ENCODE measurements at places on chromosomes 6 and 20.

GRCh38 chr6:108361312-108361932, 66.6 kb downstream of the AFG1L start:
- peak; percentile 19 for DNase-seq

DNA sequence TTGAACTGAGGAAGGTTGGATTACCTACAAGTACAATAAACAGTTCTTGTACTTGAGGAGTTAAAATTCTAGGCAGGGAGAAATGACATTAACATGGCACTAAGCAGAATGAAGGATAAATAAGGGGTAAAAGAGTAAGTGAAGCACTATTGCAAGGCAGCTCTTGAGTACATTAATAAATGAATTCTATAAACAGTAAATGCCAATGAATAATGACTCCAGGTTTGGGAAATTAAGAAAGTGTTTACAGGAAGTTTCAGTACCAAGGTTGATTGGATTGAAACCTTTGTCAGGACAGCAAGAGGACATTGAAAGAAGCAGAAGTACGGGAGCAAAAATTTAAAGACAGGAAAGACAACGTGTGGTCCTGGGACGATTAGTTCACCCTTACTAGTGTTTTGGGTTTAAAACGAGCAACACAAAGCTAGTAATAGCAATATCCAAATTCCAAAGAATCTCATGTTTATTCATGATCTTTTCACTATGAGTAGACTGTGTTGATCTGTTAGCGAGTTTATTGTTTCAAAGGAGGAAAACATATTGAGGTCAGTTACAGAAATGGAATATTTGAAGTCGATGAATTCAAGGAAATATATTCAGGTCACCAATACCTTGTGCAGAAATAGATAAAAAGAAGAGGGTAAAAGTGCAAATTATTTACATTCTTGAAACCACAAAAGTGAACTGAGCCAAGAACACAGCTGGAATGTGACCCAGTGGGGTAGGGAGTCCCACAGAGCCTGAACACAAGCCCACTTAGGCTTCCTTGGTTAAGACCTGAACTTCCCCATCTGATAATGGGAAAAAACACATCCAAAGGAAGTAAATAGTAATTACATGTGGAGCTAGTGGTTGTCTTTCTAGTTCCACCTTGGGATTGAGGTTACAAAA, 80.8 kb downstream of the MKKS start:
- peak; percentile 59 for DNase-seq

- peak; percentile 98 for DNase-seq
Observed at GRCh38 chr20:41428285-41428684, 61.7 kb upstream of the EMILIN3 start.

GRCh38 chr6:44219053-44219814, 2.5 kb downstream of the MYMX start:
- peak; percentile 63 for DNase-seq

DNA sequence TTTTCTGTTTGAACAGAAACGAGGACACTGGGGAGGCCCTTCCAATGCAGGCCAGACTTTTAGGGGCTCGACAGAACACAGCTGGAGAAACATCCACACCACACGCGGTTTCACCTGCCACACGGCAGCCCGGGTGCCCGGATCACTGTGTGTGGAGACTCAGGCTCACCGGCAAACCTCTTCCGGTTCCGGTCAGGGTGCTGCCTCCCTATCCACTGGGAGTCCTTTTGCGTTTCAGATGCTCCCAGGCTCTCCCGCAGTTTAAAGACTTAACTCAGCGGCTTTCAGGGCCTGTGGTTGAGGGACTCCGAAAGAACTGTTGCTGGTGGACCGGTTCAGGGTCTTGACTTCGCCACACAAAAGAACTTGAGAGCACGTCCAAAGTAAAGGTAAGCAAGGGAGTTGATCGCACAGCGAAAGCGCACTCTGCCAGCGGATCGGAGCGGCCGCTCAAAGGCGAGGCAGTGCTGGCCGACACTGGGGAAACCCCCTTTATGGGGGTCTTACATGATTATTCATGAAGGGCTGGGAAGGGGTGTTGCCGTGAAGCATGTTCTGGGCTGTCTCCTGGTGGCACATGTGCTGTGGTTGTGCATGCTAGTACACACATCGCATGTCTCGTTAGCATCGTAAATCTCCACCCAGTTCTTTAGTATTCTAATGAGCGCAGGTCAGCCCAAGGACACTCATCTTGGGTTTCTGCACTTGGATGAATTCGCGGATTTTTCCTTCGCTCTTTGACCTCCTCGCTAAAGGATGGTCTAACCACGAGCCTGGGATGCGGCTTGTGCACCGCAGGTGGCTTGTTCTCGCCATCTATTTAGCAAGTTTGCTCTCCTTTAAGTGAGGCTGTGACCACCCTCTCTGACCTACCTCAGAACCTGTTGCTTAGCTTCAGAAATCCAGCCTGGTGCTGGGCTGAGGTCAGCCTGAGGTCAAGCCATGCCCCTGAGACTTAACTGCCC, 180.3 kb downstream of the CDH26 start:
- peak; percentile 15 for DNase-seq

- DNase-seq, result peak; percentile 87
Observed at GRCh38 chr6:3797231-3798054, 45.9 kb upstream of the PXDC1 start.

GRCh38 chr20:34334654-34335407, 28.2 kb upstream of the ITCH start:
- DNase-seq, result no peak

All from iris pigment epithelial cell (primary cell).